Activated CD4-positive, alpha-beta T cell treated with anti-CD3 and anti-CD28 coated beads, Interleukin-2, amount 50 U/mL, for 16 hours (primary cell): ENCODE measurements at places on chromosomes 16 and 17.

DNA sequence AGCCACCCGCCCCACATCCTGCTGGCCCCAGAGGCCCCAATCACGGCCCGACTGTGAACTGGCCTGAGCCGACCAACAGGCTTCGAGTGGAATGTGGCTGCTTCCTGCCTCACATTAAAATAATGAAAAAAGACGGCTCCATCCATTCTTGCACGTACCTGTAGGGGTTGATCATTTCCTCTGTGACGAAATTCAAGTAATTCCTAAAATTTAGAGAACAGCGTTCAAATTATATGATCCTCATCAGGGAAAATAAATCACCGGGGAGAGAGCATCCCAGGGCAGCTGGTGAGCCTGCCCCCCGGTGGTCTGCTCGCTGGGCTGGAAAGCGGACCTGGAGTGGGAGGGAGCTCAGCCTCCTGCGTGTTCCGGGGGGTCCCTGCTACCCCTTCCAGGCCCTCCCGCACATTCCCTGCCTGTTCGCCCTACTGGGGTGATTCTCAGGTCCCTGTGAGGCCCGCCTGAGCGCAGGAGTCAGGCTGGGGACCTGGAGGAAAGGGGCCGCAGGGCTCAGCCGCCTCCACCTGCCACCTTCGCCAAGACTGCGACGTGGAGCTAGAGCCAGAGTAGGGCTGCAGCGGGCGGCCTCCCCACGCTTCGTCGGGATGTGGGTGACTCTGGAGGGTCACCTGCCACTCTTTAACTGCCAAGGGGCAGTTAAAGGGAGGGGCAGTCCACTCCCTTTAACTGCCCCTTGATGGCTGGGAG is 28.9 kb downstream of the SLC7A5 start:
- no peak for DNase-seq

- no peak for DNase-seq
Measured at GRCh38 chr16:27720731-27721530, 171.0 kb downstream of the KATNIP start.

- no peak for DNase-seq
Measured at GRCh38 chr17:52709724-52710123, 551.2 kb upstream of the CA10 start.

DNA sequence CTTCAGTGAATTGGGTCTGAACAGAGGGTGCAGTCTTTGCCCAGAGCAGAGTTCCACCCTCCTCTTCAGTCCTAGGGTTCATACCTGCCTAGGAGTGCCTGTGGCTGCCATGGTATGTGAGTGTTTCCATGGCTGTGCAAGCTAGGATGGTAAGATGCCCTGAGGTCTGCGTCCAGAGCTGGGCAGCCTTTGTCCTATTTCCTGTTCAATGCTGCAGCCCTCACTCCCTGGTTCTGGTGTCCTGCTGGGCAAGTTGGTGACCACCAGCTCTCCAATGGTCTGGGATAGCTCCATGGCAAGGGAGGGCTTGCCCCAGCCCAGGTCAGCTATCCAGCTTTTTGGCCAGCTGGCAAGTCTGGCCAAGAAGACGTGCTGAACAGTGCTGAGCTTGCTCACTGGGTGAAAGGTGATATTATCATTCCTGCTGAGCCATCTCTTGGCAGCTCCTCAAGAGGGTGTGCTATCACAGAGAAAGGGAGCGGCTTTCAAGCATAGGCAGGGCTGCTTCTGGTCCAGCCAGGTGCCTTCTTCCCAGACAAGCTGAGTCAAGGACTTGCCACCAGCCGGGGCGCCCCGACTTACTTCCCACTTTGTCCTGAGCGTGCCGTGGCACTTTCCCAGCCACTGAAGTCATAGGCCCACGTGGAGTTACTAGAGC is 13.0 kb upstream of the NFATC3 start:
- no peak for DNase-seq

GRCh38 chr16:70430667-70431536 is 8.0 kb downstream of the ST3GAL2 start:
- peak; percentile 47 for DNase-seq
